ENCODE measurements at places on chromosomes 1 and 21. TPM values are rescaled to one million over a fixed set of nuclear protein-coding genes. Genes with fewer than 3 reads are reported as not detected.

KRTAP13-2 gene
- total RNA-seq = not detected

ADORA1 gene
- total RNA-seq = 11.3 TPM

GPA33 gene
- total RNA-seq = not detected

CFAP45 gene
- total RNA-seq = not detected

C2CD4D gene
- total RNA-seq = not detected

VANGL2 gene
- total RNA-seq = 1.6 TPM

LRRC71 gene
- total RNA-seq = not detected

AKNAD1 gene
- total RNA-seq = not detected

ZYG11B gene
- total RNA-seq = 22.2 TPM
